ENCODE measurements at places on chromosomes 3 and 15.
A peak's percentile ranks its signal among the peaks of the same experiment; 100 is the strongest.

DNA sequence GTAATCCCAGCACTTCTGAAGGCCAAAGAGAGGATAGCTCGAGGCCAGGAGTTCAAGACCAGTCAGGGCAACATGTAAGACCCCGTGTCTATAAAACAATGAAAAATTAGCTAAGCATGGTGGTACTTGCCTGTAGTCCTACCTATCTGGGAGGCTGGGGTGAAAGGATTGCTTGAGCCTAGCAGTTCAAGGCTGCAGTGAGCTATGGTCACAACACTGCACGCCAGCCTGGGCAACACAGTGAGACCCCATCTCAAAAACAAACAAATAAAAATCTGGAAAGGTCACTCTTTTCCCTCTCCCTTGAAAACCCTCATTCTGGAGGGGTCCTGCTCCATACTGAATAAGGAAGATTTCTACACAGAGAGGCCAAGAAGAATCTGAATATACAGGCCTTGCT, 43.5 kb upstream of the ZNF280D start:
- no peak for DNase-seq

GRCh38 chr3:189331002-189331418, 159.2 kb downstream of the TPRG1 start:
- DNase-seq, result no peak

GRCh38 chr3:188697127-188697526, 474.6 kb upstream of the TPRG1 start:
- no peak for DNase-seq

GRCh38 chr3:145889730-145890129, 271.3 kb downstream of the PLOD2 start:
- no peak for DNase-seq

DNA sequence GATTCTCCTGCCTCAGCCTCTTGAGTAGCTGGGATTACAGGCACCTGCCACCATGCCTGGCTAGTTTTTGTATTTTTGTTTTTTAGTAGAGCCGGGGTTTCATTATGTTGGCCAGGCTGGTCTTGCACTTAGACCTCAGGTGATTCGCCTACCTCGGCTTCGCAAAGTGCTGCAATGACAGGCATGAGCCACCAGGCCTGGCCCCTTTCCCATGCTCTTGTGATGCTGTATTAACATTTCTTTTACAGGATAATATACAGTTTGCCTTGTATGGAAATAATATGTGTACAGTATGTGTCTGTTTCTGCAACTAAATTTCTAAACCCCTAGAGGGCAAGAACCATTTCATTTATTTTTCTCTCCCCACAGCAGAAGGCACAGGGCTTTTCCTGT, 37.8 kb downstream of the SCG5 start:
- DNase-seq, result no peak

- no peak for DNase-seq
Measured at GRCh38 chr15:78398076-78398825, 39.8 kb upstream of the IREB2 start.

GRCh38 chr3:150681057-150681456, 22.7 kb downstream of the ERICH6 start:
- DNase-seq, result no peak

GRCh38 chr15:66932634-66933024, 132.8 kb upstream of the SMAD3 start:
- DNase-seq, result no peak

GRCh38 chr3:48662145-48662752, 437 bp downstream of the CELSR3 start:
- no peak for DNase-seq

DNA sequence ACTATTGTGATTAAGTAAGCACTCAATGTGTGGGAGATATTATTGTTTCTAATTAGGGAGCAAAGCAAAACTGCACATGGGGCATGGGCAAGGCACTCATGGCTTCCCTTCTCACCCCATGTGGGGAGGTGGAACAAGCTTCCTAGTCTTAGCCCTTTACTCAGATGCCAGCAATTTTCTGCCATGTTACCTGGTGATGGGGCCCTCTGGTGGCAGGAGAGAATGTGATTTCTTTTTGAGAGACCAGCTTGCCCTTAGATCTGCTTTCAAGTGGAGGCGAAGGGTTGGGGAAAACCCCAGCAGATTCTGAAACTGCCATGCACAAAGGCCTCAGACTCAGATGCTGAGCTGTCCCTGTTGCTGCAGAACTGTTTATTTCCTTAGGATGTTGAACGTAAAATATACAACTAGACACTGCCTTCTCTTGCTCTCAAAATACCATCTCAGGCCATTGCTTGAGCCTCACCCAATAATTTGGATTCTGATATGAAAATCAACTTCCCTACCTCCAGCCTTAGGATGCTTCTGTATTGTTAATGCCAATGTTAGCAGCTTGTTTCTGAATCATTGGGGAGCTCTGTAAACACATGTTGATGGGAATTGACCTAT, 130.2 kb upstream of the TPRG1 start:
- peak; percentile 7 for DNase-seq

DNA sequence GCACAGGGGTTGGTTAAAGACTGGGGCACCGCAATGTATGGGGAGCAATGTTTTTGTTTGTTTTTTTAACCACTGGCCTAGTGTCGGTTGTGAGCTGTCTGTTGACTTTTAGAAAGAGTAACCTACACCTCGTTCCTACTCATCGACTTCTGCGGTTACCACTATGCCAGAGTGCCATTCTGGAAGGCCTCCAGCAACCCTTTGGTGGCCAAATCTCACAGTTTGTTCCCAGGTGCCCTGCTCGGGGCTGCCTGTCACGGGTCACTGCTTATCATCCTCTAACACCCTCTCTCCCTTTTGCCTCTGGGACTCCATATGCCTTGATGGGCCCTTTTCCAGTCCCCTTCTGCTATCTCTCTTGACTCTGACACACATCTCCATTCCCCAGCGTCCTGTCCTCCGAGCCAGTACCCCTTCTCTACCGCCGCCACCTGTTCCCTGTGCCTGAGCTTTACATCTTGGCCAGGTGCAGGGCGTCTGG, 290.4 kb upstream of the C2CD4B start:
- no peak for DNase-seq

DNA sequence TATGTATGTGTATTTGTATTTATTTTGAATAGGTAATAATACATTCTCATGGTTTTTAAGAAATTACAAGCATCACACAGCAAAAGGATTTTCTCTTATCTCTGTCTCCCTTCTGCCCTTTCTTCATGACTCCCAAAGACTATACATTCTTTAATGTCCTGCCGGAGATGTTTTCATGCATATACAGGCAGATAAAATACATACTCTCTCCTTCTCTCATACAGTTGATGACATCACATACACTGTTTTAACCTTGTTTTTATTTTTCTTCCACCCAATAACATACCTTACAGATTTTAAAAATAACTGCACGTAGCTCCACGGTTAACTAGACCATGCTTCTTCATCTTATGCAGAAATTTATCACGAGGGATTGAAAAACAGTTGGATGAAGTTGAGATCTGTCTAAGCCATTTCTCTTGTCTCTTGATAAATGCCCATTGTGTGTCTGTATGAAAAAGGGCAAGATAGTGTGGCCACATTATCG, 249.8 kb downstream of the EDEM1 start:
- DNase-seq, result no peak

- no peak for DNase-seq
Measured at GRCh38 chr3:59774000-59774399, 724.2 kb upstream of the CFAP20DC start.

DNA sequence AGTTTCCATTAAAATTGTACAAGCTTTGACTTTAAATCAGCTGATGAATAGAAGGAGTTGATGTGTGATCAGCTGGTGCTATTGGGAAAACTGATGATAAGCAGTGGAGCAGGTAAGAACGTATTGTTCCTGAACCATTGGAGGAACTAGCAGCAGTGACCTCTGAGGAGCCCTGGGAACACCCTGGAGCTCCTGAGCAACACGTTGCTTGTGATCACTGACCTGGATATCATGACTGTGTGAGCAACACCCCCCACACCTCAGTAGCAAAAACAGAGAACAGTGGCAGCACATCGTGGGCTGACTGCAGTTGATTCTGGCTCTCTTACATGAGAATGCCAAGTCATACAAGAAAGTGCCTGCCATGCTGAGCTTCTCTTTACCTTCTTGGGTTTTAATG, 72.9 kb downstream of the BLM start:
- no peak for DNase-seq

DNA sequence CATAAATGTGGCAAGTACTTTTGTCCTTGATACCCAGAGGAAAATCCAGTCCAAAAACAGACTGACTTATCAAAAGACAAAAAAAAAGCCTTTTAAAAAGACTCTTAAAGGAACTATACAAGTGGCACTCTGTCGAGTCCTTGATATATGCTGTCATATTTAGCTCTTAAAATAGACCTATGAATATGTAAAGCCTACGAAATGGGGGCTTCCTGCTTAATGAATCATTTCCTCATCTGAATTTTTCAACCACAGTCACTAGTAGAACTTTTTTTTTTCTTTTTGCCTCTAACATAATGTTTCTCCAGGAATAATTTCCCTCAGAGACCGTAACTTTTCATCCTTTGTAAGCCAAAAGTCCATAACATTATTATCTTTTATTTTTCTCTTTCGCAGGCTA, 95.8 kb downstream of the P3H2 start:
- DNase-seq, result no peak

- peak; percentile 20 for DNase-seq
Measured at GRCh38 chr15:81780966-81781365, 264.9 kb downstream of the MEX3B start.

- no peak for DNase-seq
Measured at GRCh38 chr15:74337607-74338211, 29.7 kb downstream of the CYP11A1 start.

DNA sequence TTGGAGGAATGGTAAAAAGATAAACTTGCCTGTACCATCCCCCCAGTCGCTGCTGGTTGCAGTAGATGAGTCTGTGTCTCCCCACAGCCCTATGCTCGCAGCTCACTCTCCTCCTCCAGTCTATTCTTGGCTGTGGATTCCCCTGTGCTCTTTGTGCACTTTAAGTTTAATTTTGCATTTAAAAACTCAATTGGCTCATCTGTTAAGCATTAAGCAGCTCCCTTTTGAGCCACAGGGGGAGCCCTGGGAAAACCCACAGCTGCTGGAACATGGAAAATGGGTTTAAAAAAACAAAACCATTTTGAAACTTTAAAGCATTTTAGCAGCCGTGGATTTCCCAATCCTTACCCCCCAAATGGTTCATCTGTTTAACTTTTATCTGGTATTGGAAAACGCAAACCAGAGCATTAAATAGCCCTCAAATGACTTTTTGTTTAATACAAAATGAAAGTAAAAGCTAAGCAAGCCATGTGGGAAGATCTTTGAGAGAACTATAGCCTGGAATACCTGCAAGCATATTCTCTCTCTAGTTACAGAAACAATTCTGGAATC, 536.9 kb downstream of the ZIC1 start:
- peak; percentile 92 for DNase-seq

GRCh38 chr3:55247666-55248065, 239.4 kb downstream of the WNT5A start:
- DNase-seq, result no peak

DNA sequence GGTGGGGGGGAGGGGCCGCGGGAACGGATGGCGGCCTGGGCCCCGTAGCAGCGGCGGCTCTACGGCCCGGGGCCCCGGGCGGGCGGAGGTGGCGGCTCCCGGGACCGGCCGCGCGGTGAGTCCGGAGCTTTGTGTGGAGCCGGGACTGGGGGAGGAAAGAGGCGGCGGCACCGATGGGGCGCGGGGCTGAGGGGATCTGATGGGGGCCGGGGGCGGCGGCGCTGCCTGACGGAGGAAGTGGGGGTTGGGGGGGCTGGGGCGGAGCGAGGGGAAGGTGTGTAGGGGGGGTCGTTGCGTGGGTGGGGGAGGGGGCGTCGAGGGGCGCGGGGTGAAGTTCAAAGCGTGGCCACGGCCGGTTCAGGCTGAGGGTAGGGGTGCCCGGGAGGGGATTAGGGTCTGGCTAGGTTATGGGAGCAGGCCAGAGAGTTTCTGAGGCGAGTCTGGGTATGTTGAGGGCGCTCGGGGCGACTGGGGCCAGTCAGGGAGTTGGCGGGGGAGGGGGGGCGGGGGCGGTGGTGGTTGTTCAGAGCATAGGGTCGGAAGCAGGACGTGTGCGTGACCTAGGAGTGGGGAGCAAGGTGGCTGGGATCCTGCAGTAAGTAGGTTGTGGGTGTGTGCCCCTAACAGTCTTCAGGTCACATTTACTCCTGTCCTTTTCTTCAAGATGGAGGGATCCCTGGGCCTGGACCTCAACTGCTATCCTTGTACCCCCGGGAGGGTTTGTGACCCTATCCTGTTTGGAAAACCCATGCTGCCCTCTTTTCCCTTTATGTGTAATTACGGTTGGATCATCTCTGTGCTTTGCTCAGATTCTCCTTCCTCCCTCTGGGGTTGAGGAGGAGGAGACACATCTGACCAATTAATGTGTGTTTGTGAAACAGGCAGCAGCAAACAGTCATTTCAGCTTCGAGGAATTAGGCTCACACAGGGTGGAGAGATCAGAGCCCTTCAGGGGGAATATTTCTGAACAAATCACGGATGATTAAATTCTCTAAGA, 644 bp downstream of the ZNF609 start:
- peak; percentile 75 for DNase-seq

Data from muscle of back (tissue), 13 donors.